ENCODE measurements at places on chromosomes 6 and 20.

DNA sequence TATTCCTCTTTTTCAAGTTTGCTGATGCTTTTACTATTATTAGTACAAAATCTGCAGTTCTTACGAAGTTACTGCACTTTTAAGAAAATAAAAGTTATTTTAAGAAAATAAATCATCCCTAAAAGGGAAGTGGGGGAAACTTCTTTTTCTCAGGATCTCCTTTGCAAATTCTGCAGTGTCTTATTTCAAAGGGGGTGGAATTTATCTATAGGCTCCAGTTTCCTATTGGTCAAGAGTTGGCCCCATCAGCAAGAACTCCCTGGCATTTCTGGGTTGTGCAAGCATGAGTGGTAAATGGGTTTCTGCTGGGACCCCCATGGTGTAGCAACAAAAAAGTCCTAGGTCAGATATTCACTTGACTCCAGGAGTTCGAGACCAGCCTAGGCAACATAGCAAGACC is 136.3 kb upstream of the PRDM1 start:
- no peak for DNase-seq

- no peak for DNase-seq
Measured at GRCh38 chr6:111802015-111802414, 71.2 kb downstream of the FYN start.

GRCh38 chr6:122775975-122776374 is 3.5 kb upstream of the FABP7 start:
- DNase-seq: no peak

GRCh38 chr6:132357120-132357519 is 44.2 kb downstream of the MOXD1 start:
- DNase-seq: no peak

DNA sequence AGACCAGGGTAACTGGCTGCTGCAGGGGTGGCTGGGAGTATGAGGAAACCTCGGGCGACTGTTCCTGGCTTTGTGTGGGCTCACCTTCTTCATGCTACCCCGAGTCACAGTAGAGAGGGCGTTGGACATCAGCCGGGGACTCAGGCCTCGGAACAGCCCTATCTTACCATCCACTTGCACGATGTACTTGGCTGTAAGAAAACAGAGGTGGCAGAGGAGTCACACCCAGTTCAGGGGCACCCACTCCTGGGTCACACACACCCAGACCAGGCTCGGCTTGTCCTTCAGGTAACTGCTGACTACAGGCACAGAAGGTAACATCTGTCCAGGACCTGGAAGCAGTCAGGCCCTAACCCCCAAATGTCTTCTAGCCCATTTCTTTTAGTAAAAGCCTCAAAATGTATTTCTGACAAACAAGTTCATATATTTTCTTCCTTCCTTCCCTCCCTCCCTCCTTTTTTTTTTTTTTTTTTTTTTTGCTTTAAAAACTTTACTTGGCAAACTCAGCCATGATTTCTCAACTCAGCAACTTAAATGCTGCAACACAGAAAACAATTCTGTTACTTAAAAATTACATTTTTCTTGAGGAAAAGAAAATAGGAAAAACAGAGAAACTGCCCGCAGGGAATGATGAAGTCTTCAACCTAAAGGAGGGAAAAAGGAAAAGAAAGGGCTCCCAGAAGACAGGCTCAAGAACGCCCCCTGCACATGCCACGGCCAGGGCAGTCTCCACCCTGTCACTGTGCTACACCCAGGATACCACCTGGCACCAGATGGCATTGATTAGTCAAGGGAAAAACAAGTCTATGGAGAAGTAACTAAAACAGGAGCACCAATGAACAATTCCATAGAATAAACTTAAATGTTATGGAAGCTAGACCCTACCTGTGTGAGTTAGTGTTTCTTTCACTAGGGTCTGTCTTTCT is 7.3 kb downstream of the MTCH1 start:
- DNase-seq: no peak

DNA sequence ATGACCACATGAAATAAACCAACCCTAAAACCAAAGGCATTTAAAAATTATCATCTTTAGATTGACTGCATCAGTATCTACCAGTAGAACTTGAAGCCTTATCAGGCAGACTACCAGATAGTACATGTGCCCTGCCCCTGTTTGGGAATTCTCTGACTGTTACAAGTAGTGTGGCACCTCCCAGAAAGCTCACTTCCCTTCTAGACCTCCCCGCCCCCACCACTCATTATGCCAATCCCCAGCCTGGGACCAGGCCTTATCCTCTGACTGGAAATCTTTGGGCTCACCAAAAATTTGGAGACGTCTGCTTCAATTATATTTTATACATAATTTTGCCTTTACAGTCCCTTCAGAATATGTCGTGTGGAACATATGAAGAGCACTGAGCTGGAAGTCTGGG is 155.6 kb downstream of the TFAP2B start:
- DNase-seq: no peak
